ENCODE measurements at places on chromosomes 6 and 20.

- peak; percentile 31 for DNase-seq
Observed at GRCh38 chr6:37696841-37697662, 631 bp downstream of the MDGA1 start.

DNA sequence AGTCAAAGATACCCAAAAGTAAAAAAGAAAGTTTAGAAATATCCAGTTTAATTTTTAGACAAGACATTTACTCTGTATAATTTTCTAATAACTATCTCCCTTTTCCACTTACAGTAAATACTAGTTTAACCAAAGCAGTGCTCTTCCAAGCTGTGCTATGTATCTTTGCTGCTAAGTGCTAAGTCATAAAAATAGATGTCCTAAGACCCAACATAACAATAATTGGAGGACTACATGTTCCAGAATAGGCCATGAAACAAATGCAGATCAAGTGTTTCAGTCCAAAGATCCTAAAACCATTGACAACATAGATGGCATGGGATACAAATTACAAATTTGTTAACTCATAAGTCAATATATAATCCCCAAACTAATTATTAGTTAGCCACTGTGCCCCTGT is 111.1 kb downstream of the FAM83B start:
- DNase-seq = no peak

- peak; percentile 44 for DNase-seq
Observed at GRCh38 chr20:19758501-19759331, 658 bp downstream of the RIN2 start.

DNA sequence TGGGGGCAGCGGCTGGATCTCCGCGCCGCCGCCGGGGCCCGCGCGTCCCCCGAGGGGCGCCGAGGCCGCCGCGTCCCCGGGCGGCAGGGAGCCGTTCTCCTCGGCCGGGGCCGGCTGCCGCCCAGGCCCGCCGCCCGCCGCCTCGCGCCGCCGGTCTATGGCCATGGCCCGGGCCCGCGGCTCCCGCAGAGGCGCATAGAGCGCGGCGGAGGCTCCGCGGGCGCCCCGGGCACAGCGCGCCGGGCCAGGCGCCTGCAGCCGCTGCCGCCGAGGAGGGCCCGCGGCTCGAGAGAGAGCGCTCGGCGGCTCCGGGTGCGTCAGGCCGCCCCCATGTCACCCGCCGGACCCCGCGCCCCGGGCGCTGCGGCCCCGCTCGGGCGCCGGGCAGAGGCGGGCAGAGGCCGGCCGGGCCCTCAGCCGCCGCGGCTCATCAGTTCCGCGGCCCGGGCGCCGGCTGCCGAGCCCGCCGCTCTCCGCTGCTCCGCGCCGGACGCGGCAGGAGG is 404 bp downstream of the SLC22A23 start:
- DNase-seq = no peak

DNA sequence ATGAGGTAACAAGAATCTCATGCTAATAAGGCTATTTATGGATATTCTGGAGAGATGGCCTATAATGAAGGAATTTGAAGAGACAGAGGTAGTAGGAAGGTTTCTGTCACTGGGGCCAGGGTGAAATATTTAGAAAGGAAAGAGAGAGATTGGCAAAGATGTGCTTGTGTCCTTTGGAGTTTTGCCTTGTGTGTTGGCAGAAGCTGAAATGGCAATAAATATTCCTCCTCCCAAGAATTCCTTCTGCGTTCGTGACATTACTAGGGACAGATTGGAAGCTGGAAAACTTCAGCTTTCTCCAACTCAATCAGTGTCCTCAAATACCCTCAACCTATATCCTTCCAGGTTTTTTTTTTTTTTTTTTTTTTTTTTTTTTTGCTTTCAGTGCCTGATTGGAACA is 6.3 kb downstream of the SAMD5 start:
- no peak for DNase-seq

- no peak for DNase-seq
Observed at GRCh38 chr20:63819224-63819921, 11.7 kb downstream of the ZBTB46 start.

GRCh38 chr6:90336388-90336947 is 39.8 kb upstream of the BACH2 start:
- DNase-seq = no peak

- DNase-seq = no peak
Observed at GRCh38 chr6:10550764-10551163, 29.6 kb downstream of the GCNT2 start.

DNA sequence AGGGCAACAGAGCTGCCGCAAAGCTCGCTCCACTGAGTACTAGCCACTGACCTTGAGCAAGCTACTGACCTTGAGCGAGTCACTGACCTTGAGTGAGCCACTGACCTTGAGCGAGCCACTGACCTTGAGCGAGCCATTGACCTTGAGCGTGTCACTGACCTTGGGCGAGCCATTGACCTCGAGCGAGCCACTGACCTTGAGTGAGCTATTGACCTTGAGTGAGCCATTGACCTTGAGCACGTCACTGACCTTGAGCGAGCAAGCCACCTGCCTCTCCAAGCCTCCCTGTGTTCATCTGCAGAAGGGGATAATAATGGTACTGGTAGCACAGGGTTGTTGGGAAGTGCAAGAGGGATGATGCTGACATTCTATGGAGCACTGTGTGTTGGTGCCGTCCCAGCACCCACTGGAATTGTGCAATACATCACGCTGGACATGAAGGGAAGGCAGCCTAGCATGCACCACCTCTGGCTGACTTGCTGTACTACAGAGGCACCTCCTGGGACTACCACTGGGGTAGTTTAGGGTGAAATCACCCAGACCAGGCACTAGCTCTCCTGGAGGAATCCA is 60.2 kb downstream of the CTCFL start:
- DNase-seq = no peak

DNA sequence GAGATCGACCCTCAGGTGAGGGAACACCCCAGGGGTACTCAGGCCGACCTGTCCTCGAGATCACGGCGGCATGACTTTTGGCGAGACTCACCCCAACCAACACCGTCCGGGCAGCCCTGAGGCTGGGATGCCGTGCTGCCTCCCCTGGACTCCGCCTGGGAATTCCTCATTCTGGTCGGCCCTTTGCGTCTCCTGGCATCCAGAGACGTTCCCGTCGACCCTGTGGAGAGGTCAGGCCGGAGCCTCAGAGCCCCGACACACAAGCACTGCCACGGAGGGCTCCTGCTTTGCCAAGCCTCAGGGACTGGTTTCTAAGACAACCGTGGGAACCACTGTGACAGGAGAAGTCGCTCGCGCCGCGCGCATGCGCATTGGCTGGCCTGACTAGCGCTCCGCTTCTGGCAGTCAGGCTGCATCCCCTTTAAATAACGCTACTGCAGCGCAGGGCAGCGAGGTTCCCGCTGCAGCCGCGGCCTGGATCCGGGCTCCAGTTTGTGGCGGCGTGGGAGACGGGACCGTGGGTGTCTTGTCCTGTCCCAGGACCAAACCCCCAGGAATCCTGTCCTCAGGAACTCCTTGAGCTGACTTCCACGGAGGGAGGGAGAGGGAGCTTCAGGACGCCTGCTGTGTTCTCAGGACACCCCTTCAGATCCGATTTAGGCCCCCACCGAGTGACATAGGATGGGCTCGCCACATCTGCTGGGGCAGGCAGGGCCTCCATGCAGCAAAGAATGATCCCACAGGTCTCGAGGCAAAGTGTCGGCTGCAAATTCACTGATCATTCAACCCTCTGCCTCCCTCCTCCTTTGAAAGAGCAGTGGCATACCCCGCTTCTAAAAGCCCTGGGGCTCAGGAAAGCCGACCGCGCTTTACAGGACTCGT is 163.2 kb upstream of the ZNF337 start:
- DNase-seq = no peak

DNA sequence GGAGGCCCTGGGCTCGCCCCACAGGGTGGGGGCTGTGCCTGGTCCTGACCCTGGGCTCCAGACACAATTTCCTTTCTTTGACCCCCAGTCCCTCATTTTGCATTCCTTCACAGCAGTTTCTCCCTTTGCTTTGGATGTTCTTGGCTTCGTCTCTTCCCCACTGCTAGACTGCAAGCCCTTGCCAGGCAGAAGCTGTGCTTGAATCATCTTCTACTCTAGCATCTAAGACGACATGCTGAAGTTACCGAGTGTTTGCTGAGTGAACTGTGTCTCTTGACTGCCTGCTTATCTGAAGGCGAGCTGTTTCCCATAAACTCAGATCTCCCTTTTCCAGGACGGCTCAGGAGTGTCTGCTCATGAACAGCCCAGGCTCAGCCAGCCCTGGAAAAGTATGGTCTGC is 14.3 kb upstream of the SYNDIG1 start:
- no peak for DNase-seq

GRCh38 chr6:170271771-170272314 is 19.0 kb downstream of the DLL1 start:
- no peak for DNase-seq

GRCh38 chr6:15969236-15969778 is 159.6 kb upstream of the MYLIP start:
- no peak for DNase-seq

GRCh38 chr6:30319146-30319835 is 7.4 kb upstream of the TRIM39 start:
- DNase-seq = no peak

DNA sequence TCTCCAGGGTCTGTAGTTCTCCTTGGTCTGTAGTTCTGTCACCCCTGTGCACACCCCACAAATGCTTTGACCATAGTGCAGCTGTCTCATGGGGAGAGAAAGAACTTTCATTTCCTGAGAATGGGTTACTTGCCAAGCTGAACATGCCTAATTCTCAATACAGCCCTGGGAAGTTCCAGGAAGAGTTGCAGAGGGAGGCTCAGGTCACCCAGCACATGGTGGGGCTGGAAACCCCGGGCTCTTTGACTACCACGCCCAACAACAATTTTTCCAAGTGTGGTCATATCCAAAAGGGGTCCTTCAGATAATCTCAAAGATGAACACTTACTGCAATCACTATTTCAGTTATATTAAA is 2.2 kb upstream of the PTPRA start:
- peak; percentile 62 for DNase-seq

- DNase-seq = no peak
Observed at GRCh38 chr6:6696867-6697531, 108.5 kb downstream of the LY86 start.

DNA sequence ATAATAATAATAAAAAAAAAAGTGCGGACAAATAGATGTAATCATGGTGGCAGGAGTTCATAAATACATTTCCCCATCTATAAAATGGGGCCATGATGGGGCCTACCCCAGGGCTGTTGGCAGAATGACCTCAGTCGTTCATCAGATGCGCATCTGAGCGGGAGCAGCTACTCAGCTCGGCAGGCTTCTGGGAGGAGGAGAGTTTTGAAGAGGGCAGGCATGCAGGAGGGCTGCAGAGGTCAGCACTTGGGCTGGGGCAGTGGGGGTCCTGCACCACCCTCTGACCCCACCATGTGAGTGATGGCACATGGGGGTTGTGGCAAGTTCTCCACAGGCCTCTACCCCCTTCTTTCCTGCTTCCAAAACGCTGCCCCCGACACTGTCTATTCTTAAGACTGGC is 373.5 kb downstream of the ZFAND3 start:
- DNase-seq = no peak

GRCh38 chr6:31586599-31587281 is 663 bp downstream of the LST1 start:
- DNase-seq = no peak

GRCh38 chr6:30763618-30764489 is 19.5 kb upstream of the IER3 start:
- DNase-seq = no peak

- no peak for DNase-seq
Observed at GRCh38 chr20:44203161-44203560, 7.4 kb downstream of the OSER1 start.

GRCh38 chr6:105594821-105595220 is 191.9 kb upstream of the PREP start:
- no peak for DNase-seq

GRCh38 chr6:112951829-112952228 is 604.7 kb downstream of the RFPL4B start:
- DNase-seq = no peak

- DNase-seq = no peak
Observed at GRCh38 chr6:11224252-11224965, 8.1 kb downstream of the NEDD9 start.

DNA sequence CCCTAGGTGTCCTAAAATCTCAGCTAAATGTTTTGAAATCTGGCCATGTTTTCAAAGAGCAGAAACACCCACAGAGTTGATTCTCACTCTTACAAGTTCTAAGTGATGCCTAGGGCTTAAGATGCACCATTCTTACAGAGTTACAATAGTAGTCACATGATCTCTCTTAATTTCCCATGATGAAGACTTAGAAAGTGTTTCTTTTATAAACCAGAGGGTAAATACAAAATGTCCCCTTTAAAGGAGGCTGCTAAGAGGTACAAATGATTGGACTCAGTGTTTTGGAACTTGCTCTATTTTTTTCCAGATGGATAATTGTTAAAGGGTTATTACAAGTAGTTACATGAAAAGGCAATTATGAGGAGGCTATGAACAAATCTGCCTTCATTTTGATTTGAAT is 244.6 kb downstream of the GRM1 start:
- DNase-seq = no peak

- no peak for DNase-seq
Observed at GRCh38 chr6:1406306-1407072, 17.1 kb downstream of the FOXF2 start.

DNA sequence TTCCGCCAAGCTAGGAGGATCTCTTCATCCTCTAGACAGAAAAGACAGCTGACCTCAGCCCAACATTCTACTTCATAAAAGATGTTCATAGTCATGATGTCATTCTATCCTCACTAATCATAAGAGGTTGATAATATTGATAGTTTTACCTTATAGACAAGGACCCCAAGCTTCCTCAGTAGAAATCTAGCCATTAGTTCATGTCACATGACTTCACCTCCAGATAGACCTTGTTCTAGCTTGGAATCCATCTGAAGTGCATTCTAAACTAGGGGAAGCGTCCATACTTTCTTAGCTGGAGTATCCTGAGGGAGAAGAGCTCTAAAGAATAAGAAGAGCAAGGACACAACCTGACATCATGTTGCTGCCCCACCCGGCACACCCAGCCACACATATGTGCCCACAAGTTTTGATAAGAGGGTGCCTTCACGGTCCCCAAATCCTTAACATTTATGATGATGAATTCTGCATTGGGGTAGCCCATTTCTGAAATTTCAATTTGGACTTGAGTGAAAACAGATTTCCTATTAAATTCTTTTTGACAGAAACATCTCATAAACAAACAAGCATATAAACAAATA is 292.5 kb upstream of the STXBP5 start:
- no peak for DNase-seq

DNA sequence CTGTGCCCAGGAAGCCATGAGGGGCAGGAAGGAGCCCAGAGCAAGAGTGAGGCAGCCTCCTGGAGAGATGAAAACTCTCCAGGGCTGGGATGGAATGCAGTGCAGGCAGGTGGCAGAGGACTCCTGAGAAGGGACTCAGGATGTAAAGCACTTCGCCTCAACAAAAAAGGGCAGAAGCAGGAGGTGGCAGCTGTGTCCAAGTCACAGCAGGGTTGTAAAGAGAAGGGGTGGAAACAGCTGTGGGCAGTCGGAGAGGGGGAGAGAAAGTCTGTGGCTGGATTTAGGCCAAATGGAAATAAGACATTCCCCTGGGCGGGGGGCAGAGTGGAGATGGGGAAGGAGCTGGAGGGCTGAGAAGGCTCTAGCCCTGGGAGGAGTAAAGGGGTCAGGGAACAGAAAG is 34.9 kb downstream of the CYP21A2 start:
- DNase-seq = no peak
